ENCODE measurements at places on chromosomes 2 and 18. TPM values are rescaled to one million over a fixed set of nuclear protein-coding genes. Genes with fewer than 3 reads are reported as not detected.
A peak's percentile ranks its signal among the peaks of the same experiment; 100 is the strongest.

GRCh38 chr18:623761-624620 is 27.2 kb downstream of the CLUL1 start:
- no peaks in the 10 kb centered on the region for H3K36me3 ChIP-seq
- no peak overlapping the region for H3K27ac ChIP-seq
- no peaks in the 10 kb centered on the region for H3K4me1 ChIP-seq
- H3K27me3 ChIP-seq = no peaks in the 10 kb centered on the region

Gene CCDC178
- not detected for total RNA-seq

Gene SKOR2
- total RNA-seq = not detected

Gene FAM237A
- total RNA-seq = not detected

Gene PCARE
- total RNA-seq = not detected

DNA sequence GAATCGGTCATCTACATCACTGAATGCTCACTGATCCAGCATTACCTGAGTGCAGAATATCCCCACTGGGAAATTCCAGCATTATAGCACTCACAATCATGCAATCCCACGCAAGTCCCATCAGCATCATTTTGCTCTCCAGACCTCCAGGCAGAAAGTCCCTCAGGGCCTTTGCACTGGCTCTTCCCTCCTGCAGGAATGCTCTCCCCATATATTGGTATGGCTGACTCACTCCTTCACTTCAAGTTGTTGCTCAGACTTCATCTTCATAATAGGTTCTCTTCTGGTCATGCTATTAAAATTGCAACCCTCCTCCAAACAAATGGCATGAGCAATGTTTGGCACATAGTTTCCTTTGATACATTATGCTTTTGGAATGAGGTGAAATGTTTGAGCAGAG is 64.7 kb upstream of the CELF4 start:
- H3K4me3 ChIP-seq = no peak overlapping the region
- H3K4me1 ChIP-seq = no peaks in the 10 kb centered on the region
- no peak for DNase-seq
- H3K27ac ChIP-seq = no peak overlapping the region
- no peaks in the 10 kb centered on the region for H3K27me3 ChIP-seq
- no peaks in the 10 kb centered on the region for H3K36me3 ChIP-seq

Gene SERPINB3
- not detected for total RNA-seq

- H3K27me3 ChIP-seq = no peaks in the 10 kb centered on the region
- no peak overlapping the region for H3K27ac ChIP-seq
- no peak for DNase-seq
- H3K4me3 ChIP-seq = no peak overlapping the region
Measured at GRCh38 chr18:23805898-23806297, 116.6 kb downstream of the LAMA3 start.

DNA sequence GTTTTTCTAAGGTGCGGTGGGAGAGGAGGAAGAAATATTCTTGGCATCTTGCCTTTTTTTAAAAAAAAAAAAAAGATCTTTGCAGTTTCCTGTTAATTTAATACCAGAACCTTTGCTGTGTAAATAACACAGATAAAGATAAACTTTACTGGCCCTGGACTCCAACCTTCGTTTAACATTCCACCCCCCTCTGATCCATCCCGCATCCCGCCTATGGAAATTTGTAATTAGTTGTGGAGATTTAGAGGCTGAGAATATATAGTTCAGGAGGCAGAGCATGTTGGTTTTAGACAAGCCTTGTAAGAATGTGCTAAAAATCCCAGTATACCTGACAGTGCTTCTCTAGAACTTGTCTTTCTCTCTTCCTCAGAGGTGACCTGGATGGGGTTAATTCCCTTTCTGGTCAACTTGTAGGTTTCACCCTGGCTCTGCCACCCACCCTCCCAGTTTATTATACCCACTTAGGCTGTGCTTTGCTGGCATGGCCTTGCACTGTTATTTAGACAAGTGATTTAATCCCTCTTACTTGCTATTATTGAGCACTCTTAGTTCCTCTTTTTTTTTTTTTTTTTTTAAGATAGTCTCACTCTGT is 2.9 kb upstream of the C2orf72 start:
- no peaks in the 10 kb centered on the region for H3K27me3 ChIP-seq
- peaks cover 63% of the 10 kb centered on the region for H3K4me1 ChIP-seq
- H3K4me3 ChIP-seq = no peak overlapping the region
- DNase-seq = peak; percentile 66
- peak overlapping the region; percentile 97 for H3K27ac ChIP-seq

Gene DCC
- total RNA-seq = 0.39 TPM

Gene ALK
- not detected for total RNA-seq

Gene FEV
- total RNA-seq = not detected

- no peak overlapping the region for H3K27ac ChIP-seq
- H3K36me3 ChIP-seq = no peaks in the 10 kb centered on the region
- H3K27me3 ChIP-seq = no peaks in the 10 kb centered on the region
- no peak for DNase-seq
- no peak overlapping the region for H3K4me3 ChIP-seq
- H3K4me1 ChIP-seq = peaks cover 9% of the 10 kb centered on the region
Measured at GRCh38 chr2:207283356-207283755, 117.6 kb upstream of the KLF7 start.

DNA sequence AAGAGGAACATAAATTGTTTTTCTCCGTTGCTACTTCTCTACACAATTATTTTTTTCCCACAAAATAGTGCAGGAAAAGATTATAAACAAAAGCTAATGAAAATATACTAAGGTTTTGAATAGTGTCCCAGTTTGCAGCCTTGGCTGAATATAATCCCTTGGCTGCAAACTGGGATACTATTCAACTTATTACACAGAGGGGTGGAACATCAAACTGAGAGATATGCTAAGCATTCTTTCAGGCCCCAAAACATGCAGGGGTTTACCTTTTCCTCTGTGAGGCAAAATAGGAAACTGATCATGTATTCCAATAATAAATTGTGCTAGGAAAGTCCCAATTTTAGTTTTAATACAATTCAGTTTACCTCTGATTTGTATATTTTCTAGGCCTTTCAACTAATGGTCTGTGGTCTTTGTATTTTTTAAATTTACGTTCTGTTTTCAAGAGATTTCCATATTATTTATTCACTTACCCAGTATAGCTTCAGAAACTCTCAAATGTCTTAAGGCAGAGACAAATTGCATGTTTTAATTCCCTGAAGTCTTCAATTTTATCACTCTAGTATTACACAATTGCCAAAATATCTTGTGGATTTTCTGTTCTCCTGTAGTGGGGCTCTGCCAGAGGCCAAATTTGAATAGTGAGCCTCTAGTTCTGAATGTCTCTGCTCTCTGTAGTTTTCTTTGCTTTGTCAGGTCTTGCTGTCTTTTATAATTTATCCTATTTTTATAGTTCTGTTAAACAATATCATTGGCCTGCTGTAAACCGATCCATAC is 63.9 kb downstream of the PPP1R1C start:
- no peaks in the 10 kb centered on the region for H3K4me1 ChIP-seq
- no peaks in the 10 kb centered on the region for H3K36me3 ChIP-seq
- H3K27ac ChIP-seq = no peak overlapping the region

DNA sequence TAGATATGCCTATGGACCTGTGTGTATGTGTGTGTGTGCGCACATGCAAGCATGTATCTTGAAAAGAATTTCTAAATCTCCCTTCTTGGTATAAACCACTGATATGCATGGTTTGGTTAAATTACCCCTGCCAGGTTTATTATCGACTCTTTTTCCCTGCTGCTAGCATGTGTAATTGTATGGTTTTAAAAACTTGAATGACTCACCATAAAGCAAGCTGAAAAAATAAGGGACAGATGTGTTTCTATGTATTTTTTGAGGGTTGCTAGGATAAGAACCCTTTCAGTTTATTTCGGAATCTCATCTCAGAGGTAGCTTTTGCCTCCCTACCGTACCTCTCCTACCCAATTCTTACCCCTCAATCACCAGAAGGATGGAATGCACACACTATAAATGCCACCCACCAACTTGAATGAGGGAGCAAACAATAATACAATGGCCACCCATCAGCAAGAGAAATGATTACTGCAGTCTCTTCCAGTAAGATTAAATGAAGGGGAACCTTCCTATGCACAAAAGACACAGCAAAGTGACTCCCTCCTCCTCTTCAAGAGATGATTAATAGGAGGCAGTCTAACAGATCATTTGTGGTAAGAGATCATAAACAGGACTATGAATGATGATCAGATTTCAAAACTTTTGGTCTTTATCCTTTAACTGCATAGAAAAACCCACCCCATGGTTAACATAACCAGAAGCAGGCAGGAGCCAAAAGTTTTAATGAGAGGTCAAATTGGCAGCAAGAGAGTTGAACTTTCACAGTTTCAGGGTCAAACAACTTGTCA is 357.2 kb downstream of the SATB2 start:
- no peaks in the 10 kb centered on the region for H3K36me3 ChIP-seq
- H3K4me1 ChIP-seq = no peaks in the 10 kb centered on the region

DNA sequence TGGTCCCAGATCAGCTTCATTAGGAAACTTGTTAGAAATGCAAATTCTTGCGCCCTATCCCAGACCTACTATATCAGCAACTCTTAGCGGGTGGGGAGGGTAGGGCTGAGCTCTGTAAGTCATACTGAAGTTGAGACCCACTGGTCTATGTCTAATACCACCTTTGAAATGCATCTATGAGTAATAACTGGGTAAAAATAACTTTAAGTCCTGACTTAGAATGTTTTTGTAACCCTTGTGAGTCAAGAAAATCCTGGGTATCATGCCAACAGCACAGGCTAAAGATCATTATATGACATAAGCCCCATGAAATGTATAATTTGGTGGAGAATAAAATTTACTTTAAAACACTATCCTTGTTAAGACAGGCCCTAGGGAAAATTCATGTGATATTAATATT is 41.4 kb downstream of the PRKD3 start:
- no peaks in the 10 kb centered on the region for H3K27me3 ChIP-seq
- H3K4me1 ChIP-seq = no peaks in the 10 kb centered on the region
- H3K36me3 ChIP-seq = no peaks in the 10 kb centered on the region
- no peak for DNase-seq
- no peak overlapping the region for H3K27ac ChIP-seq

DNA sequence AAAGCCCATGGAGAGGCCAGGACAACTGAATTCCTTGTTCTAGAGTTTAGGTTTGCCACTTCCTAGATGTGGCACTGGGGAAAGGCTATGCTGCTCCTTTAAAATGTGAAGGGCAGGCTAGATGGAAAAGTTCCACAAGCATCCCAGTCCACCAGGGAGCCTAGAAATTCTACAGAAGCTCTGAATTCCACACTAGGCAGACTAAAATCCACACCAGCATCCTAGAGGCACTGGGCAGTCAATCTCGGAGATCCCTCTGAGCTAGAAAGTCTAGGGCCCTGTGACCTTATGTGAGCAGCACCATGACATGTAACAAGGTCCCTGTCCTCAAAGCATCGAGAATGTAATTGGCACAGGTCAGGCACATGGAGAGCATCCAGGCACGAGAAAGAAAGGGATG is 71.5 kb downstream of the LYPD1 start:
- no peak overlapping the region for H3K4me3 ChIP-seq
- H3K27me3 ChIP-seq = no peaks in the 10 kb centered on the region
- H3K36me3 ChIP-seq = no peaks in the 10 kb centered on the region
- peak overlapping the region; percentile 45 for H3K27ac ChIP-seq

Gene CASP10
- total RNA-seq = 5.8 TPM

Gene TBR1
- 0.11 TPM for total RNA-seq

DNA sequence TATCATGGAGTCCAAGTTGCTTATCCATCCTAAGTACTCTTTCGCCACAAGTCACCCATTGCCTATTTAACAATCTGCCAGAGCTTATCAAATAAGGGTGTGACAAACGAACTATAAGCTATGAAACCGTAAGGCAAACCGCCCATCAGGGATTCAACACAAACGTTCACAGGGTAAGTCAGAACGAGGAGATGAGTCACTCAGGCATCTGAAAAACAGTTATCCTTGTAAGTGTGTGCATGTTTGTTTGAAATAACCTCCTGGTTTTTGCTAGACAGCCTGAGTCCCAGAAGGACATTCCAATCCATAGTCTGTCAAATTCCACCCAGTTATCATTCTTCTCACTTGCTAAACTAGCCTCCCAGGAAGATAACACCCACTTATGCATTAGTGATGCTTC is 299.1 kb downstream of the PAX3 start:
- no peak for DNase-seq
- H3K4me1 ChIP-seq = peaks cover 11% of the 10 kb centered on the region

Gene SCN1A
- total RNA-seq = not detected

GRCh38 chr2:203451689-203452088 is 83.4 kb downstream of the RAPH1 start:
- DNase-seq = peak; percentile 17
- H3K4me1 ChIP-seq = peaks cover 10% of the 10 kb centered on the region
- peaks cover 1% of the 10 kb centered on the region for H3K36me3 ChIP-seq
- H3K27ac ChIP-seq = no peak overlapping the region

GRCh38 chr2:112626604-112627059 is 19.1 kb upstream of the SLC20A1 start:
- no peak overlapping the region for H3K27ac ChIP-seq
- H3K4me3 ChIP-seq = no peak overlapping the region
- DNase-seq = peak; percentile 67
- peaks cover 15% of the 10 kb centered on the region for H3K4me1 ChIP-seq

DNA sequence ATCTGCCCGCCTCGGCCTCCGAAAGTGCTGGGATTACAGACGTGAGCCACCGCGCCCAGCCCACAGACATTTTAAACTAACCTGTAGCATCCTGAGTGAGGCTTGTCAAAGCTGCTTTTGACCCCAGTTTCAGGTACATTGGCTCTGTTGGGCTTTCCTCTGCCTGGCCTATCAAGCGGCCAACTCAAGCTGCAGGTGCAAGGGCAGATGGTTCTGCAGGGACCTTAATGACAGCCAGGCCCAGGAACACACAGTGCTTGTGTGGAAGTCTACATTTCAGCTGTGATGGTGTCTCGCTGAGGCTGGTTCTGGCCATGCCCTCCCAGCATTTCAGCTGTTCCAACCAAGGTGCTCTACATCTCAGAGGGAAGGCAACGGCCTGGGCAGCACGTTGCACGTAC is 18.4 kb downstream of the INPP4A start:
- H3K27me3 ChIP-seq = no peaks in the 10 kb centered on the region
- no peaks in the 10 kb centered on the region for H3K36me3 ChIP-seq
- DNase-seq = no peak
- H3K27ac ChIP-seq = no peak overlapping the region

Gene NTSR2
- not detected for total RNA-seq

GRCh38 chr2:31212659-31213600 is 4.4 kb downstream of the CAPN14 start:
- no peak overlapping the region for H3K27ac ChIP-seq
- H3K36me3 ChIP-seq = no peaks in the 10 kb centered on the region
- H3K4me3 ChIP-seq = no peak overlapping the region
- no peak for DNase-seq
- no peaks in the 10 kb centered on the region for H3K27me3 ChIP-seq

All from Caco-2 (cell line).